ENCODE measurements at places on chromosomes 5 and 9.

GRCh38 chr9:87022178-87022577, 74.9 kb upstream of the GAS1 start:
- no peak for DNase-seq

GRCh38 chr5:172733974-172734346, 37.0 kb downstream of the DUSP1 start:
- no peak for DNase-seq

DNA sequence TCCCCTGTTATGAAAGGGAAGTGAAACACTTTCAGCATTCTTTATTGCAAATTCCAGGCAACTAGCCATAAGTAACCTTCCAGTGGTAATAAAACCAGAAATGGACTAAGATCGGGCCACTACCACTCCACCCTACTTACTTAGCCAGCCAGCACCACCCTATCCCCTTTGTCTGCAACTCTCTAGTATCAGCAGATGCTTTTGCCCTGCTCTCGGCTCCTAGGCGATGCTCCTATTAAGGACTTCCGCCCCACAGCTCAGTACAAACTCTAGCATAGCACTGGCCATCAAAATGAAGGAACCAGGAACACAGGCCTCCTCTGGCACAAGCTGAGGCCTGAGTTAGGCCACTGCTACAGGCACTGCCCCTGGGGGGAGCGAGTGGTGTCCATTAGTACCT, 81.2 kb downstream of the GLDC start:
- DNase-seq: no peak

- DNase-seq: peak; percentile 34
Observed at GRCh38 chr5:83265318-83265717, 188.0 kb downstream of the XRCC4 start.

- DNase-seq: no peak
Observed at GRCh38 chr5:53167836-53168235, 58.3 kb upstream of the MOCS2 start.

DNA sequence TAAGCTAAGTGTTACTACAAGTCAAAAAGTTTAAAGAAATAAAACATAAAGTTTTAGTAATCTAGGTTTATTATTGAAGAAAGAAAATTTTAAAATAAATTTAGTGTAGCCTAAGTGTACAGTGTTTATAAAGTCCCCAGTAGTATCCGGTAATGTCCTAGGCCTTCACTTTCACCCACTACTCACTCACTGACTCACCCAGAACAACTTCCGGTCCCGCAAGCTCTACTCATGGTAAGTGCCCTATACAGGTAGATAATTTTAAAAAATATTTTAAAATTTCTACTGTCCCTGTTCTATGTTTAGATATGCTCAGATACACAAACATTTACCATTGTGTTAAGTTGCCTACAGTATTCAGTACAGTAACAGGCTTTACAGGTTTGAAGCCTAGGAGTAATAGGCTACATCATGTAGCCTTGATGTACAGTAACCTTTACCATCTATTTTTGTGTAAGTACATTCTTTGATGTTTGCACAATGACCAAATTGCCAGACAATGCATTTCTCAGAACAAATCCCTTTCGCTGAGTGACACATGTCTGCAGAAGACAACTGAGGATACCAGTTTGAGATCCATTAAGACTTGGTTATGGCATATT, 253.6 kb downstream of the TRIM32 start:
- DNase-seq: no peak

GRCh38 chr9:20319641-20320337, 302.5 kb downstream of the MLLT3 start:
- peak; percentile 78 for DNase-seq
